ENCODE measurements at places on chromosomes 5 and 9.

DNA sequence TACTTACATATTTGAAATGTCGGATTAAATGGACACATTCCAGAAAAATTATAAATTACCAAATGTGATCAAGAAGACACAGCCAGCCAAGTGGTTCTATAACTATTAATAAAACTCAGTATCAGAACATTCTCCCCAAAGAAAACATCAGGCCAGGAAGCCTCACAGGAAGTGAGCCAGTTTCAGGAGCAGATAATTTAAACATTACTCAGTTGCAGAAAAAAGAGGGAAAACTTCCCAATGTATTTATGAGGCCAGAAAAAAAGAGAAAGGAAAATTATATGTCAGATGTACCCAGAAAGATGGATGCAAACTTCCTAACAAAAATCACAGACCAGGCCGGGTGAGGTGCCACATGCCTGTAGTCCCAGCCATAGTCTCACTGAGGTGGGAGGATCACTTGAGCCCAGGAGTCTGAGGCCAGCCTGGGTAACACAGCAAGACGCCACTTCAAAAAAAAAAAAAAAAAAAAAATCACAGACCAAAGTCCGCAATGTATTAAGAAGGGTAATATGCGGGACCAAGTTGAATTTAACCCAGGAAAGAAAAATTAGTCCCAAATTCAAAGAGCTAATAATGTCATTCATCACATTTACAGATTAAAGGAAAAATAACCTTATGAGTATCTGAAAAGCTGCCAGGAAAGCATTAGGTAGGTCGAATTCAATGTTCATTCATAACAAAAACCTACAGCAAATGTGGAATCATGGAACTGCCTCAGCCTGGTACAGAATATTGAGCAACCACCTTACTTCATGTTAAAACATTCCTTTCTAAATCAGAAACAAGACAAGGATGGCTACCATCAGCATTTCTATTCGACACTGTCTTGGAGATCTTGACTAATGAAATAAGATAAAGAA is 37.2 kb upstream of the NRARP start:
- DNase-seq, result no peak

DNA sequence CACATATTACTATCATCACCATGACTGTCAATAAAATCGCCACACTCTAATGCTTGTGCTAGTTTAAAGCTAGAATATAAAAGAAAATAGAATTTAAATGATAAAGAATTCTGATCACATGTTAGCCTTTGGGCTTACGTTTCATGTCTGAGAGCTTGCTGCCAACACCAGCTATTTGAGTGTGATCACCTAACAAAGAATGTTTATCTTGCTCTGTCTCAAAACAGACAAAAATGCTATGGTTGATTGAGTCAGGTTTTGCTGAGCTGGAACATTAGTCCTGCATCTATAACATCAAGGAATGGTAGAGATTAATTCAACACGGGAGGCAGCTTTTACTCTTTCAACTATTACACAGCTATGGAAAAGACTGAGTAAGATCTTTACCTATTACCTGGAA is 50.7 kb downstream of the MSX2 start:
- no peak for DNase-seq

- no peak for DNase-seq
Measured at GRCh38 chr5:94463739-94464138, 154.7 kb downstream of the KIAA0825 start.

- DNase-seq, result no peak
Measured at GRCh38 chr5:132747616-132748440, 602 bp downstream of the CCNI2 start.

DNA sequence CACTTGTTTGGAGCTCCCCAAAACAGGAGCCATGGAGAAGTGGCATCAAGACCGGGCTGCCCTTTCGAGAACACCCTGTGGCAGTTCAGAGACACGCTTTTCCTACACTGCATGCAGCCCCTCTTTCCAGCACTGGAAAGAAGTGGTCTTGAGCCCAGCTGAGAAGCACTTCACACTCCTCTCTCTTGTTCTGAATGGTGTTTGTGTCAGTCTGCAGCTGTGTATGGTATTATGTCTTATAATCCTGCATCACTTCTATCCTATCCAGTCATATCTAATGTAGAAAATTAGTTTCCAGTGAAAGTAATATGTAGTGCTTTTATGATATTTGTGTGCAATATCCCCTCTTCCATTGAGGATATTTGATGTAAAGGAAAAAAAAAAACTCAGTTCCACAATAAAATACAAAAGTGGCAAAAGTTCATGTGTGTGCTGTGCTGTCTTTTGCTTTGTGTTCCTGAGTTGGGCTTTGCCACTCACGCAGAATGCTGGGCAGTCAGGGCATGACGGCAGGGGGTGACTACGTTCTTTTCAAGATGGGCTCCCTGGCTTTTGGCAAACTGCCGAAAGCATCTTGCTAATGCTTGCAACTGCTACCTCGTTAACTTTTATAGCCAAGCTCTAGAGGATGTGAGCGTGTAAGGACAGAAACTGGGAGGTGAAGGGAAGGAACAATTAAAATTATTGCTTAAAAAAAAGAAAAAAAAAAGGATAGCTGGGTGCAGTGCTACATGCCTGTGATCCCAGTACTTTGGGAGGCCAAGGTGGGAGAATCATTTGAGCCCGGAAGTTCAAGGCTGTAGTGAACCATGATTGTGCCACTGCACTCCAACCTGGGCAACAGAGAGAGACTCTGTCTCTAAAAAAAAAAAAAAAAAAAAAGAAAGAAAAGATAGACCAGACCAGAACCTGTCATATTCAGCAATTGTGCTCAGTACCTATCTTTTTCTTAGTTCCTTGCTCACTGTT is 102.2 kb downstream of the MAP1B start:
- no peak for DNase-seq

- no peak for DNase-seq
Measured at GRCh38 chr9:87255431-87256155, 242.1 kb upstream of the DAPK1 start.

DNA sequence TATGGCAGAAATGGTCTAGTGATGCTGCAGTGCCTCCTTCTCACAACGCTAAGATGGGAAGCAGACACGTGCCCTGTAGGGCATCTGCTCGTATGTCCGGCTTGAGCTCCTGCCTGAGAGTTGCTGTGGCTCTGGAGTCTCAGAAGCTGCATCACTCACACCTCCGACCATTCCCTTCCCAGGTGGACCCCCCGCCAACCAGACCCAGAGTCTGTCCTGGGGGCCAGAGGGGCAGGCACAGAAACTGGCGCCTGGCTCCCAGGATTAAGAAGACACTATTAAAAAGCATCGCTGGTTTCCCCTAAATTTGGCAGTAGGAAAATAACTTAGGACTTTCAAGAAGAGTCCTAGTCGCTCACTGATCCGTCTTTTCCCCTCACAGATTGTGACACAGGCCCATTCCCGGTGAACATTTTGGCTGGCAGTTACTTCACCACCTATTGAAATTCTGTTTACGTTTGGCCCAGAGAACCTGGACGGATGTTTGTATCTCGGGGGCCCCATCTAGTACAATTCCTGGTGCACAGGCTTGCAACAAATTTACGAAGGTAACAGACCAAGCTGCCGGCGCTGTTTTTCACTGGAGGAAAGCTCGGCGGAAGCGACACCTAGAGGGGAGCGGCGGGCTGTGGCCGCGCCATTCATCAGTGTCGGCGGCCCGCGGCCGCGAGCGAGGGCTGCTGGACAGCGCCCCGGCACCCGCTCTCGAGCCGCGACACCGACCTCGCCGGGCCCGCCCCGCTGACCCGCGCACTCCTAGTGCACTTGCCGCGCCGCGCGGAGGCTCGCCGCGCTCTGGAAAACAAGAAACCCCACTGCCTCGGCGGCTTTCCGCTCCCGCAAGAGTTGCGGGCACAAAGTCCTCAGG is 1.6 kb downstream of the FSTL4 start:
- no peak for DNase-seq

GRCh38 chr9:89160806-89161205 is 17.8 kb downstream of the SHC3 start:
- DNase-seq, result no peak

DNA sequence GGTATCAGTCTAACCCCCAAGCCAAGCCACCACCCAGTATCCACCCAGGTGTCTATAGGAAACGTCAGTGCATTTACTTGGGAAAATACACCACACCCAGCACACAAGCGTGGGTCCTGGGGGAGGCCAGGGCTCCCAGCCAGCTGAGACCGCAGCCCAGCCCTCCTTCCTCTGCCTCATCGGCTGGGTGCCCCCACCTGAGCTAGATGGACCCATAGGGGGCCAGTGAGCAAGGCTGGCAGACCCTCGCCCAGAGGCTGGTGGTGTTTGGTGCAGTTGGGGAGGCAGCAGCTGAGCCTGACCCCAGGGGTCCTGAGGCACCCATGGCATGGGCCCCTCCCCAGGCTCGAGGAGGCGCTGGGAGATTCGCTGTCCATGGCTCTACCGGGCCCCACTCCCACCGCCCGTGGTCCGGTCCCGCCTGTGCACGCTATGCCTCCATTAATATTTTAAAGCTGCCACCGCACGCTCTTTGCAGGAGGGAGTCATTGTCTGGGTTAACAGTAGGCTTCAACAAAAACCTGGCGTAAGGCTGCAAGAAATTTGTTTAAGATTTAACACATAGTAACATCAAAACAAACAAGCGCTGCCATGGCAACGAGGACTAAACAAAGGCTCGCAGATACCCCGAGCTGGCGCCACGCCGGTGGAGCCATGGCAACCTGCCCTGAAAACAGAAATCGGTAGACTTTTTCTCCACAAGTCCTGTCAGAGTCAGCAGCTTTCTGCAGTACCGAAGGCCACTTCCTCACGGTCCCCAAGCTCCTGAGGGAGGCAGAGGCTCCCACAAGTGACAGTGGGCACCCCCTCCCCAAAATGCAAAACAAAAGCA is 20.6 kb downstream of the TPPP start:
- DNase-seq, result no peak

GRCh38 chr9:69757996-69758675 is 1.7 kb downstream of the PTAR1 start:
- DNase-seq, result no peak

DNA sequence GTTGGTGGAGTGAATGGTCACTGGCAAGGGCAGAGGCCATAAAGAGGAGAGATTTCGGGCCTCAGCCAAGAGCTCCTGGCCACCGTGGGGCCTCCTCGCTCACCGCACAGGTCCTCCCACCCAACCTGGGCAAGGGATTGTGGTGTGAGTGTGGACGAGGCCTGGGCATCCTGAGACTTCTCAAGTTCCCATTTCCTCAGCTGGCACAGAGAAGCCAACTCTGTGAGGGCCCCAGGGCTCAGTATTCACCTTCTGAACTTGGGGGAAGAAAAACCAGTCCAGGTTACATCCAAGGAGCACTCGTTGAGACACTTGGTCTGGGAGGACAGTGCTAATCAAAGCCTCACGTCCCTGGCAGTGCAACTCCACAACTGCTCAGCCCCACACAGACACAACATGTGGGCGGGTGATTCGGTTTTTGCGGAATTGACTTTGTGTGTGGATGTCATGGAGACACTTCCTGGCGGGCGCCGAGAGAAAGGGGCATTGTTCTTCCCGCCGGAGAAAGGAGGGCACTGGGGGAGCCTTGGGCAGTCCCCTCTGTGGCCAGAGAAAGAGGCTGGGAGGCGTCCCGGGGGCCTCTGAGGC is 28.5 kb upstream of the NKD2 start:
- DNase-seq, result no peak

DNA sequence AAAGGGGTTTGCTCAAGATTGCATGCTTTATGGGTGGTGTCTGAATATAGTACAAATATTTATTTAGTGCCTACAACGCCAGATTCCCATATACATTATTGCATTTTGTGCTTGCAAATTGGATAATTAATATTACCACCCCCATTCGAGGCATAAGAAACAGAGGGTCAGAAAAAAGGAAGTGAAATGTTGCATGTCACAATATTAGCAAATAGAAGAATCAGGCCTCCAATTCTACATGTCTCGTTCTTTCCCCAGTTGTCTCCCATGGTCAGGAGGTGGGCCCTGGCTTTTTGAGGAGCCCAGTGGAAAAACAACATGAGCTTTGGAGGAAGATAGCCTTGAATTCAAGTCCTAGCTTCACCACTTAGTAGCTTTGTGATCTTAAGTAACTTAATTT is 98.1 kb upstream of the CCDC112 start:
- no peak for DNase-seq

- peak; percentile 98 for DNase-seq
Measured at GRCh38 chr9:127450830-127451607, at the start of the genes LRSAM1 and RPL12. Gene LRSAM1 (plus strand): TSS chr9:127451510. CDS start chr9:127454528, 3,018 bp downstream. Gene RPL12 (minus strand): TSS chr9:127451406. CDS start chr9:127451317, 89 bp downstream.

DNA sequence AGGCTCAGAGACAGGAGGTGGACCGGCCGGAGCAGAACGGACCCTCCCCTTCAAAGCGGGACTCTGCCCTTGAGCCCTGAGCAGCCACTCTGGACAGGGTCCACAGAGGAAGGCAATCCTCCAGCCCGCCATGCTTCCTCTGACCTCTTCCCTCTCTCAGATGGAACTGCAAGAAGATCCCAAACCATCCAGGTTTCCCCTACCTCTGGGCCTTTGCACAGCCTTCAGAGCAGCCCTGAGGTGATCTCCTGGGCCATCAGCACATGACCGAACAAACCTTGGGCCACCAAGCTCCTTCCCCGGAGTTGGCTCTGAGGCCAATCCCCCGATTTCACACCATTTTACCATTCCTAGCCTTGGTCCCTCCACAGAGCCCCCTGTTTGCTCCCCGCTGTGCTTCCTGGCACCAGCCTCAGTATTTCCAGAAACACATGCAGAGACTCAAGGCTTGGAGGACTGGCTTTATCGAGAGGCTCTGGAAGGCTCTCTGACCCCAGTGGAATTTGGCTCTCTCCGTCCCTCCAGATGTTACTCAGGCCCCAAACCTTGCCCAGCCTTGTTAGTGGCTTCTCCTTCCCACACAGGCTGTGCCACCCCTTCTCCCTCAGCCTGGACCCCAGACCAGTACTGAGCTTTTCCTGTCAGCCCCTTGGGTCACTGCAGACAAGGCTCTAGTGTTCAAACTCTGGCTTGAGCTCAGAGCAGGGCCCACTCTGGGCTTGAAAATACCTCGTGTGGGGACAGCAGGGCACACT is 48.6 kb upstream of the KCNMB1 start:
- DNase-seq, result no peak

GRCh38 chr9:136668983-136669790 is 6.5 kb downstream of the EGFL7 start:
- DNase-seq, result no peak

GRCh38 chr5:15008921-15009320 is 137.3 kb upstream of the ANKH start:
- no peak for DNase-seq

- no peak for DNase-seq
Measured at GRCh38 chr5:122291000-122291901, 20.8 kb upstream of the SNCAIP start.

DNA sequence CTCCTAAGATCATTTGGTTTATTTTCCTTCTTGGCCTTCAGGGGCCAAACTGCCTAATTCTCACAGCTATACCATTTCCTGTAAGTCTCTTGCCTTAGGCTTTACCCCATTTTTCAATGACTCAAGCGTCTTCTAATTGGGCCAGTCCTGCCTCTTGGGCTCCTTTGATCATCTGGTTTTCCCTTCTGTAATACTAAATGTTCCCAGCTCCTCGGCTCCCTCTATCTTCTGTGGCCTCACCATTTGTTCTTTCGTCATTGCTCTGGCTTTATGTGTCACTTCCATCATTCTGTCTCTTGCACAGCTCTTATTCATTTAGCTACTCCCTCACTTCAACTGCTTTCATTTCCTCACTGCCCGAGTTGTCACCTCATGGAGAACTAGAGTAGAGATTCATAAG is 14.5 kb upstream of the SPINK7 start:
- DNase-seq, result no peak

Measured in stimulated activated CD8-positive, alpha-beta memory T cell treated with anti-CD3 and anti-CD28 coated beads, Interleukin-7, amount 100 ng/mL, for 24 hours (primary cell).